ENCODE measurements at places on chromosomes 2 and 18. TPM values are rescaled to one million over a fixed set of nuclear protein-coding genes. Genes with fewer than 3 reads are reported as not detected.

DNA sequence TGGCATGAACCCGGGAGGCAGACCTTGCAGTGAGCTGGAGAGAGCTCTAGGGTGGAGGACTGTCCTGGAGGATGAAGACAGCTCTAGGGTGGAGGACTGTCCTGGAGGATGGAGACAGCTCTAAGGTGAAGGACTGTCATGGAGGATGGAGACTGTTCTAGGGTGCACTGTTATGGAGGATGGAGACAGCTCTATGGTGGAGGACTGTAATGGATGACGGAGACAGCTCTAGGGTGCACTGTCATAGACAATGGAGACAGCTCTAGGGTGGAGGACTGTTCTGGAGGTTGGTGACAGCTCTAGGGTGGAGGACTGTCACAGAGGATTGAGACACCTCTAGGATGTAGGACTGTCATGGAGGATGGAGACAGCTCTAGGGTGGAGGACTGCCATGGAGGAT, 21.1 kb upstream of the KCNG2 start:
- DNase-seq: no peak

DNA sequence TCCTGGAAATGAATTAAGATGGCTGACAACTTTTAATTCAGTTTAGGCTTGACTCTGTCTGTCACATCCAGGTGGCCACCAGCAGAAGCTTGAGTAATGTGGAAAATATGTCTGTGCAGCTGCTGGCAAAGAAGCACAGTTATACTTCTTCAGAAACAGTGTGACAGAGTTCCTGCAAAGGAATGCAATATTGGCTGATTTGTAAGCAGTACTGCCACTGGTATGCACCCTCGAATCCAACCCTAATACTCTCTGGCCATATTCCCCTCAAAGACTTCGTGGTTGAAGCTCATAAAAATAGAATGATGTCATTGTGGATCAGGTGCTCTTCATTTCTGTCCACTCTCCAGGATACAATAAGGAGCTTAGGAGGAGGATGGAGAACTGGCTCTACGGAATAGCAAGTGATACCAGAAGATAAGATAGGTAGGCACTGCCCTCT, 86.2 kb downstream of the METTL8 start:
- no peak for DNase-seq

The RTP5 gene
- total RNA-seq: 1.4 TPM

GRCh38 chr2:170481201-170481600, 233.9 kb upstream of the SP5 start:
- DNase-seq: no peak
